ENCODE measurements at places on chromosomes 7 and 10. TPM values are rescaled to one million over a fixed set of nuclear protein-coding genes. Genes with fewer than 3 reads are reported as not detected.

The EPO gene
- total RNA-seq: not detected

The MYO3A gene
- not detected for total RNA-seq

The APBB1IP gene
- 2.5 TPM for total RNA-seq

The HMX3 gene
- total RNA-seq: not detected

The EBLN1 gene
- not detected for total RNA-seq

The SPDYE2 gene
- not detected for total RNA-seq

The AKR1D1 gene
- total RNA-seq: not detected

The GLI3 gene
- total RNA-seq: 10.5 TPM

The DUS4L gene
- 7.9 TPM for total RNA-seq

The RNF148 gene
- total RNA-seq: 0.48 TPM

The CAV1 gene
- total RNA-seq: 311 TPM

The SKIDA1 gene
- total RNA-seq: 1.8 TPM

The NEURL1 gene
- 0.54 TPM for total RNA-seq

The ZNF107 gene
- total RNA-seq: 1.9 TPM

The CNOT4 gene
- total RNA-seq: 26.5 TPM

The SFXN4 gene
- 44.0 TPM for total RNA-seq

The KCND2 gene
- 0.22 TPM for total RNA-seq

The PPP1R3C gene
- 212 TPM for total RNA-seq

The BEND7 gene
- 14.0 TPM for total RNA-seq

The ZNF804B gene
- 0.05 TPM for total RNA-seq

The MEST gene
- 6.1 TPM for total RNA-seq

The GRID1 gene
- total RNA-seq: 3.0 TPM
